ENCODE measurements at places on chromosomes 11 and 22.

DNA sequence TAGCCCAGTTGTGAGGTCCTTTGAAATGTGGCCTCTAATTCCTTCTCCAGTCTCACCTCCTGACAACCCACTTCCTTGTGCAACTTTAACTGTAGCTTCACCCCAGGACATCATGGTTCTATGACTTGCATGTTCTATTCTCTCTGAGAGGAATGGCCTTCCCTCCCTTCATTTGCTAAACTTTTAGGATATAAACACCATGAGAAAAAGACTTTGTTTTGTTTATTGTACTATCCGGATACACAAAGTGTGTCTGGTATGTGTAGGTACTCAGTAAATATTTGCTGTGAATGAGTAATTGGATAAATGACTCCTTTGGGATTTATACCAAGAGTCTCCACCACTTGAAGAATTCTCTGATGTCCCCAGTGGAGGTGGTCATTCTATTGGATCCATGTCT is 547.6 kb downstream of the INSC start:
- no peak for DNase-seq

GRCh38 chr11:103948187-103948763 is 88.2 kb upstream of the DDI1 start:
- DNase-seq = no peak

- DNase-seq = no peak
Measured at GRCh38 chr11:46686886-46687795, 13.3 kb downstream of the ARHGAP1 start.

DNA sequence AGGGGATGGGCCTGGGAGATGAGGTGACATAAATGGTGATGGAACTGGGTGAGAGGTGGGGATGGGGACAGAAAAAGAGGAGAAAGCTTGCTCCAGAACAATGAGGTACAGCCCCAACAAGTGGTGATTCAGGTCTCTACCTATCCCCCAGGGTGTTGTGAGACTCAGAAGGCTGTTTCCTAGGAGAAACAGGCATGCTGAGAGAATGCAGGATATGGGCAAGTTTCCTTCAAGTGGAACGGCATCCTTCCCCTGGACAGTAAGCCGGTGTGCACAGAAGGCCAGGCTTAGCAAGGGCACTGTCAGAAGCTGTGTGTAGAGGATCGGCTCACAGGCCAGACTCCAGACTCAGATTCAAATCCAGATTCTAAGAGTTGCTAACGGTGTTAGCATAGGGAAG is 34.1 kb upstream of the CRTAM start:
- DNase-seq = peak; percentile 49

DNA sequence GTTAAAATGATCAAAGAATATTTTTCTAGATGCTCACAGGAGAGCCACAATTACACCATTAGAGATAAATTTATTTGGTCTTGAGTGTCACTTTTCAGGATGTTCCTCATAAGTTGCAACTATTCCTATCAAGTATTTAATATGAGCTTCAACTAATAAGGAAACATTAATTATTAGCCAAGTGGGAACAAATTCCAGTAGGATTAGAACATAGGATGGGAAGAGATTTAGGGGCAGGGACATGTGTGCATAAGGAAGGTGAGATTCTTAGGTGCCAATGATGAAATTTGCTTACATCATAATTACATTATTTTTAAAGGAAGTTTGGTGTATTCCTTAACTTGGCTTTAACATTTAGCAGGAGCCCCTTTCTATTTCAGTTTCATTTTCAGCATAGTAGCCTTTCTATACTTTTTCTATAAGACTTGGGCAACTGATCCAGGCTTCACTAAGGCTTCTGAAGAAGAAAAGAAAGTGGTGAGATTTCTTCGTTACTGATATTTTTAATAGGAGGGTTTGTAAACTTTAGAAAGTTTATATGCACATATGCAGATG is 38.8 kb downstream of the CSRP3 start:
- DNase-seq = peak; percentile 0

DNA sequence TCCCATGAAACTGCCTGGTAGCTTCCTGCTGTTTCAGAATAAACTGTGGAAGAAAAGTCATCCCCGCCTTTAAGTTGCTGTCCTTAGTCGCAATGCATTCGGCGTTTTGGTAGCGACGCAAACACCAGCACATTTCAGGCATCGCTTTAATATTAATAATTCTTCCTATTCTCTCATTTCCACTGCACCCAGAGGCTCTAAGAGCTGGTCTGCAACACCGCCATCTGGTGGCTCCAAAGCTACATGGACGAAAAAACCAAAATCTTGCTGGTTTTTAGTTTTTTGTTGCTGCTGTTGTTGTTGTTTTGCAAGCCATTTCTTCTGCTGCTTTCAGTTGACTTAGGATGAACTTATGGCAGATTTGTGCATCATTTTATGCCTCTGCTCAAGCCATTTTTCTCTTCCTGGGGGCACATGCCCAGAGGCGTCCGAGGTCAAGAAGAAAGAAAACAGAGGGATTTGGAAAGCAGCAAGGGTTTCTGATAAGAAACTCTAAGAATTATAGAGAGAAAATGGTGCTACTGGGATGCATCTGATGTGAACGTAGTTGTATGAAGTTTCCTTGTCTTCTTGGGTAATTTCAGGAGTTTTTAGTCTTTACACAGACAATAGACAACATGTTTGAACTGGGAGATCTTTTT is 345.4 kb upstream of the KIRREL3 start:
- DNase-seq = peak; percentile 17

DNA sequence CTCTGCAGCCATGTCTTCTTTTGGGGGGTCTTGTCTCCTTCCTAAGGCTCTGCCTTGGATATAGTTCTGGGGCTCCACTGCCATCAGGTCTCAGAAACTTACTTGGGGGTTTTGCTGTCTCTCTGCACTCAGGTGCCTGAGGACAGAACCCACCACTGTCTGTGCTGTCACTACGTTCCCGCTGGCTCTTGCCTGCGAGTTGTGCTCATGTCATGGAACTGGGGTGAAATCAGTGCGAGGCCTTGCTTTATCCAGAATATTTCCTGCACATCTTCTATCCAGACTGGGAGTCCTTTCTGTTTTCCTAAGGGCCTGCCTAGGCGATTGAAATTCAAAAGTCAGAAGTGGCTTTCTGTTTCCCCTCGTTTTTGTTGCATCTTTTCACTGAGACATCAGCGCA is 6.6 kb upstream of the USP2 start:
- DNase-seq = no peak

All from kidney glomerular epithelial cell (primary cell).